ENCODE measurements at places on chromosomes 3 and 15. TPM values are rescaled to one million over a fixed set of nuclear protein-coding genes. Genes with fewer than 3 reads are reported as not detected.

Gene TGM5
- total RNA-seq, result not detected

DNA sequence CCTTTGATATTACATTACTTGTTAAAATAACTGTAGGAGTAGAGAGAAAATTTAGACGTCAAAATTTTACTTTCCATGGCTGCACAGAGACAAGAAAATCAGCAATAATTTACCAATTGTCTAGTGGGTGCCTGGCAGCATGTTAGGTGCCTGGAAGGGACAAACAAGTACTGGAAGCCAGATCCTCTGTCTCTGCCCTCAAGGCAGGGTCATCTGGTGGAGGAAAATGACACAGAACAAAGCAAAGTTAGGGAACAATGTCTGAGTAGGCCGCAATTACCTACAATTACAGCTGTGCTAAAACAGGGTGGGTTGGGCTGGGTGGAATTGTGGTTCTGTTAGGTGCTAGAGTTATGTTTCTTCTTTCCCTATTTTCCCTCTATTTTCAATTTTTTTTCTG lies 7.4 kb downstream of the CCDC174 start:
- DNase-seq, result no peak

GRCh38 chr3:169990431-169990830 lies 23.8 kb downstream of the SEC62 start:
- no peak for DNase-seq

DNA sequence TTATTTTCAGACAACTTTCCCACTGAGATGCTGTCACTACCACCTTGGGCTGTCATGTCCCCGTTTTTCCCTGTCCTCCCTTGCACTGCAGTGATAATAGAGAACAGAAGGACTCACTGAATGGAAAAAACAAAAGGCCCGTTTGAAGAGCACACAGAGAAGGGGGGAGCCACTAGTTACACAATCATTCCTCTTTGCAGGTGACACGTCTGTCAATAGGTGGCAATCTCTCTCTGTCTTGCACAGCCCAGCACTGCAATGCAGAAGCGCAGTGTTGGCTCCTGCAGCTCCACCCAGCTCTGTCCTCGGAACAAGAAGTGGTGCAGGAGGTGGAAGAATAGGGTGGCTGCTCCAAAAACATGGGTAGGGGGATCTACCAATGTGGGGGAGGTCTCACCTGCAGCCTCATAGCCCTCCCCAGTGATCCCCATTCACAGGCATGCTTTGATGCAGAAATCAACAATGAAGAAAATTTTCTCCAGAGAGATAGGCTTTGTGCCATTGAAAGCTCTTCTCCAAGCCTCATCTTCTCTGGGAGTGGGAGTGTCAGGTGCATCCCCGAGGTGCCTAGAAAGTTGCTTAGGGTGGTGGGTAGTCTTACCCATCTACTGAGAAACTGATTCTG lies 31.8 kb downstream of the FSTL1 start:
- DNase-seq, result peak; percentile 41

DNA sequence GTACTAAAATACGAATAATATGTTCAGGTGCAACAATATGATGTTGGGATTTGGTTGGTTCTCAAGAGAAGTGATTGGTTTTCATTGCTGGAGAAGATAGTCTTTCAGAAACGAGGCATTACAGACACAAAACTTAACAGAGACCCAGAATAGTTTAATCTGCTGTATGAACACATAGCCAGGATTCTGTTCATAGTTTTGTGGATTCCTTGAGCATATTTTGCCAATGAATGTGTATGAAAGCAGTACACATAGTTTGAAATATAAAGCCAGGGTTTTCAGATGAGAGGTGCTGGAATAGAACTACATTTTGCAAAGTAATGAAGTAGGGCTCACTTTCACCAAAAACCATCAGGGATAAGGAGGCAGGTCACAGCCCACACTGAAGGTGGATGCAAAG lies 5.7 kb upstream of the MCTP2 start:
- DNase-seq, result no peak

DNA sequence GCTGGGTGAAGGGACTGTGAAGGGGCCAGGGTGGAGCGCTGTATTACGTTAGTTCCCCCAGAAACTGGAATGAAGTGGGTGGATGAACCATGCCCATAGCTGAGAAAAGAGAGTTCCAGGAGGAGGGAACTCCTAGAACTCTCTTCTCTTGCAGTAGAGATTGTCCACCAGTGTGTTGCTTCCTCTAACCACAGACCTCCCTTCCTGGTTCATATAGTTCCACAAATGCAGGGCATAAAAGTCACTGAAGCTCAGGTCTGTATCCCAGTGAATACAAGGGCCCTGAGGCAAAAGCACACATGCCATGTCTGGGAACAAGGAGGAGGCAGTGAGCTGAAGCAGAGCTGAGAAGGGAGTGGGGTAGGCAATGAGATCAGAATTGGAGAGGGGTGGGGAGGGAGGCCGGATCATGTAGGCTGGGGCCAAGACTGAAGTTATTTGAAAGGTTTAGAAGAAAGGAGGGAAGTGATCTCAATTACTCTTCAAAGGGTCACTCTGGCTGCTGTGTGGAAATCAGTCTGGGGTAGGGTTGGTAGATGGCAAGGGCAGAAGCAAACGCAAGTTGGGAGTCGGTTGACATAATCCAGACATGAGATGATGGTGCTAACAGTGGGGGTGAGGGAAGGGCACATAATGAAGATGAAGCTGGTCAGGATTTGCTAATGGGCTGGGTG lies 6.5 kb downstream of the A4GNT start:
- no peak for DNase-seq

- peak; percentile 42 for DNase-seq
Measured at GRCh38 chr3:46965151-46965550, 11.4 kb downstream of the CCDC12 start.

- no peak for DNase-seq
Measured at GRCh38 chr3:177673112-177673914, 476.0 kb upstream of the TBL1XR1 start.
